Thymus (tissue), 14 donors: ENCODE measurements at places on chromosomes 6 and 20.

GRCh38 chr6:16670617-16671051 is 90.6 kb downstream of the ATXN1 start:
- no peak for DNase-seq

DNA sequence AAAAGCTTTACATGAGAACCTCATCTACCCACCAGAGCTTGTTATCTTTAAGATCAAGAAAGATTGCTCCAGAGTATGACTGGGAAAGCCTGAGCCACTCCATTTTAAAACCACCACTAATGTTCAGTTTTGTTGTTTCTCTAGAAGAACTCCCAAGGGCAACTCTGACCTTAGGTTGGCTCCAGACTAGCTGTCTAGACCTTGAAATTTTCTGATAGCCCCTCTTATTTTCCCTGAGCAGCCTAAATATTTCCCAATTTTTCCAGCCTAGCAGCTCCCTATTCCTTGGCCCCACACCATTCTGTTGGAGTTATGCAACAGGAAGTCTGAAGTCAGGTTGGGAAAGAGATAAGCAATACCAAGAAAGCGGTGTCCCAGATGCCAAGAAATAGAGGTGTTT is 84.6 kb upstream of the TCF21 start:
- no peak for DNase-seq

- DNase-seq: no peak
Measured at GRCh38 chr6:7580927-7581618, 8.9 kb upstream of the SNRNP48 start.

DNA sequence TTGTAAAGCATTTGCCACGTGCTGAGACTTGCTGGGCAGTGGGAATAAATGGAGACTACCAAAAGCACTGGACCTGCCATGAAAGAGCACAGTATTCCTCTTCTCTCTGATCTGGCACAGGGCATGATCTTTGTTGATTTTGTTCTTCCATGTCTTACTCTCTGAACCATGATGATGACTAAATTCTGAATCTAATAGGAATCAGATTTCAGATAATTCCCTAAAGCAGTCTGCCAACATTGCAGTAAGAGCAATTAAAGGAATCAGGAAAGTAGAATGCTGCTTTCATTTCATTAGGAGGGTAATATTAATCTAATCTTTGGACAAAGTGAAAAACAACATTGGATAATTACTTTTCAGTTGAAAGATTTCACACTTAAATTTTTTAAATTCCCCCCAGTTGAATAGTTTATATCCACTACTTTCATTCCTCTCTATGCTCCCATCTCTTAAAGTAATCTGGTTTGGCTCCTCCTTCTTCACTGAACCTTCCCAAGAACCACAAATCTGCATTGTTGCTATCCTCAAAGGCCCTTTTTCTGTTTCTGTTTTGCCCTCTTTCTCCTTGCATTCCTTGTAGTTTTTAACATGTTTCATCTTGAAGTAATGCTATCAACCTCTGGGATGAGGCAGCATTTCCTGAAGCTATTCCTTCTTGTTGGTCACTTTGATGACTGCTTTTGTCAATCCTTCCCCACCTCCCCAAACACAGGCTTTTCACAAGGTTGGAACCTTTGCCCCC is 243.2 kb upstream of the TENT5A start:
- no peak for DNase-seq

DNA sequence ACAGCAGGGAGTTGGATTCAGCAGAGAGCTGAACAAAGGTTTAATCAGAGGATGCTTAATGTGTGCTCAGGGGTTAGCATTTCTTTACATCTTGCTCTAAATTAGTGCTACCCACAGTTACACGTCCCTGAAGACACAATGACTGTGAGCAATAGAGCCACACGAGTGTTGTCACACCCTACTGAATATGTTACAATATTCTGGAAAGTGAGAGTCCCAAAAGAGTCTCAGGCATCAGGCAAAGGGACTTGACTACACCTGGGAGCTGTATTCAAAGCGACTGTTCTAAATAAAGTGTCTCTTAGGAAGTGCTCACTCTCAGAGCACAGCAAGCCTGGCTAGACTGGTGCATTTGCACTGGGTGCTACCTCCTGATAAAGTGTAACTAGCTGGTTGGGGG is 108.7 kb downstream of the GRM4 start:
- DNase-seq: no peak

DNA sequence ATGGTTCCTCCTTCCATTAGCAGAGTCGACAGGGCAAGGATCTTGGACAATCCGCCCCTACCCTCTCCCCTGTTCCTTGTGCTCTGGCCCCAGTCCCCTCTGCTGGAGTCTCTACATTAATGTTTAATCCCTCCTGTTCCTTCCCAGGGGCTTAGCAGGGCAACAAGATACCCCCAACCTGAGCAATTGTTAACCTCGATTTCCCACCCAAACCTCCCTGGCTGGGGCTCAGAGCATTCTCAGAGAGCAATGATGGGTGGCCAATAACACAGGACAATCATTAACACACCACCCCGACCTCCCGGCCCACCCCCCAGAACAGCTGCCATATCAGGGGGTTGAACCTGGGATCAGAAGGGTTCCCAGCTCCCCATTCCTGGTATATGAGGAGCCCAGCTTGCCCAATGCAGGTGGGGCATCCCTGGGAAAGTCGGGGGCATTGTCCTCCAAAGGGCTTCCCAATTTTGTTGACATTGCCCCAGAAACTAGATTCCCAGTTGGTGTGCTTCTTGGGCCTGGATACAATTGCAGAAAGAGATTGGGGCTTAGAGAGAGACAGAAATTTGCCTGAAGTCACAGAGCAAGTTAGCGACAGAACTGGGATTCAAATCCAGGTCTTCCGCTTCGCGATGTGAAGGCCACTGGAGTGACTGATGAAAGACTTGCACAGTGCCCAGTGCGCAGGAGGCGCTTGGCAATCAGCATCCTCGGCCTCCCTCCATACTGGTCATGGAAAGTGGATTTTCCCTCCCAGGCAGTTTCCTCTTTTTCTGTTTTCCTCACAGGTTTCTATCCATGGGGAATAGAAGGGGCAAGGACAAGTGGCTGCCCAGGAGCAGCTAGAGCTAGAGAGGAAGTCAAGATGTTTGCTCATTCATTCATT is 59.6 kb upstream of the TTPAL start:
- DNase-seq: no peak

GRCh38 chr6:36329798-36330291 is 6.8 kb downstream of the BNIP5 start:
- DNase-seq: no peak

- no peak for DNase-seq
Measured at GRCh38 chr6:162443101-162443500, 284.5 kb downstream of the PRKN start.

DNA sequence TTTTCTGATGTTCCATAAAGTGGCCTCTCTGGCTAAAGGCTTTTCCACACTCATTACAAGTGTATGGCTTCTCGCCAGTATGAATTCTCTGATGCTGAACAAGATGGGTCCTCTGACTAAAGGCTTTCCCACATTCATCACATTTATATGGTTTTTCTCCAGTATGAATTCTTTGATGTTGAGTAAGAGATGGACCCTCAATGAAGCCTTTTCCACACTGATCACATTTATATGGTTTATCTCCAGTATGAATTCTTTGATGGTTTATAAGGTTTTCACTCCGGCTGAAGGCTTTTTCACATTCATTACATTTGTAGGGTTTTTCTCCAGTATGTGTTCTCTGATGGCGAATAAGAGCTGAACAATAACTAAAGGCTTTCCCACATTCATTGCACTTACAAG is 20.4 kb downstream of the ZNF184 start:
- DNase-seq: no peak

- DNase-seq: no peak
Measured at GRCh38 chr6:135087403-135087802, 32.8 kb upstream of the HBS1L start.

GRCh38 chr20:54713727-54714126 is 238.3 kb downstream of the DOK5 start:
- DNase-seq: no peak

DNA sequence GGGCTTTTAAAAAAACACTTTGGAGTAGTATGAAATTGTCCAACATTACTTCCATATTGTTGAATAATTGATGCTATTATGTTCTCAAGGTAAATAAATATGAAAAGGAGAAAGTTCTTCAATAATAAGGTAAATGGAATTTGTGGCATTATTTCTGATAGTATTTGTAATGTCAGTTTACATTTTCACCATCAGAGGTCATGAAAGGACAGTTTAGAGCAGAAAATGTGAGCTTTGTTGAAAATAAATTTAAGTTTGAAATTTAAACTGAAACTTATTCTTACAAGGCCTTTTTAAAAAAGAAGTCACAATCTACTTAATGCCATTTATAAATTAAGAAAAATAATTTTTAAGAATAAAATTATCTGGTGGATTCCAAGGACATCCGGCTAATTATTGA is 15.8 kb upstream of the CEP162 start:
- no peak for DNase-seq

GRCh38 chr20:43583982-43584432 is 6.7 kb upstream of the IFT52 start:
- no peak for DNase-seq

DNA sequence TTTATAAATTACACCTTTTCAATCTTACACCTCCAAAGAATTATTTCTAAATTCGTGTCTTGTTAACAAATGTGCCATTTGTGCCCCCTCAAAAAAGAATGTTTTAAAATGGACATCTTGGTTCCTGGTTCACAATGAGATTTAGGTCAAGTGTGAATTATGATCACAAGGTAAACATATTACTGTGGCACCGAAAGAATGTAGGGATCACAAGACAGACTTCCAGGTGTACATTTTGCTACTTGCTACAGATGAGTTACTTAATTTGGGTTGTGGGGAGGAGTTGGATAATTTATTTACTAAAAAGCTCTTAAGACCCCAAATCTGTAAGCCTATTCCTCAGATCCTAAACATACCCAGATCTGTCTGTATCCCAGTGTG is 25.0 kb upstream of the ADTRP start:
- DNase-seq: no peak

GRCh38 chr20:62818592-62819493 is 2.0 kb downstream of the COL9A3 start:
- DNase-seq: no peak

GRCh38 chr6:134519465-134519864 is 201.6 kb upstream of the SGK1 start:
- DNase-seq: peak; percentile 69

GRCh38 chr20:14707026-14707680 is 369.7 kb upstream of the FLRT3 start:
- DNase-seq: no peak

DNA sequence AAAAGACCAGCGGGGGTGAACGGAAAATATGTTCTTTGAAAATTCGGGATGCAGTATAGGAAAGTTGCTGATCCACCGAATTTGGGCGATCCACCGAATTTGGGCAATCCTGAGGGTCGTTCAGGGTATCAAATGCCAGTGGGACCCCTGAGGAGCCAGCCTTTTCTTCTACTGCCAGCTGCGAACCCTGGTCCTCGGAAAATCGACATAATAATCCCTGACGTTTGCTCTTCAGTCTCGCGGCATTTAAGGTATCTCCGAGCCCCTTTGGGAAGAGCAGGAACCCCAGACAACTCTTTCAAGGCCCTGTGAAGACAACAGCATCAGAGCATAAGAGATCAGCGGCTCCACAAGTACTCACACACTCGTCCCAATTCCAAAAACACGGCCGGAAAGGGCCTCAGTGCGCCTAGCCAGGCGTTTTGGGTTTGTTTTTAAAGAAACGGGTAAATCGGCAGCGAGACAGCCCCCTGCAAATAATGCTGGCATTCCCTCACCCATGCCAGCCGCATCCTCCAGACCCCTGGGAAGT is 1.0 kb downstream of the SIM1 start:
- DNase-seq: no peak

DNA sequence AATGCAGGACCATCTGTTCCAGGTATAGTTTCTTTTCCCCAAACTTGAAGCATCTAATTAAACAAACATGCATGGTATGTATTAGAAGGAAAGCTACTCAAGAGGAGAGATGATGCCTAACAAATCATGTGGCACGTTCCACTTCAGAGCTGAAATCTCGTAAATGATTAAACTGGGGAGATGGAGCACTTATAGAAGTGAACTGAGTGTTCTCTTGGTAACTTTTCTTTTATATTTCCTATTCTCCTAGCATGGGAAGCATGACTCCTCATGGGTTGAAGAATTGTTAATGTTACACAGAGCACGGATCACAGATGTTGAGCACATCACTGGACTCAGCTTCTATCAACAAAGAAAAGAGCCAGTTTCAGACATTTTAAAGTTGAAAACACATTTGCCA is 61.1 kb downstream of the CCN2 start:
- no peak for DNase-seq

GRCh38 chr20:4835244-4836177 is 113.8 kb downstream of the PRND start:
- DNase-seq: no peak

GRCh38 chr6:82363428-82364086 is at the start of gene TPBG:
Gene TPBG, plus strand, starts transcription at chr6:82363817. Its CDS starts 1,145 bp downstream, at chr6:82364962.
- peak; percentile 13 for DNase-seq

GRCh38 chr20:43914311-43915210 is at the start of gene TOX2:
Gene TOX2, plus strand, starts transcription at chr20:43914852. Its CDS starts 40 bp downstream, at chr20:43914892.
- DNase-seq: no peak

GRCh38 chr6:113597231-113597583 is 259.9 kb upstream of the MARCKS start:
- no peak for DNase-seq

DNA sequence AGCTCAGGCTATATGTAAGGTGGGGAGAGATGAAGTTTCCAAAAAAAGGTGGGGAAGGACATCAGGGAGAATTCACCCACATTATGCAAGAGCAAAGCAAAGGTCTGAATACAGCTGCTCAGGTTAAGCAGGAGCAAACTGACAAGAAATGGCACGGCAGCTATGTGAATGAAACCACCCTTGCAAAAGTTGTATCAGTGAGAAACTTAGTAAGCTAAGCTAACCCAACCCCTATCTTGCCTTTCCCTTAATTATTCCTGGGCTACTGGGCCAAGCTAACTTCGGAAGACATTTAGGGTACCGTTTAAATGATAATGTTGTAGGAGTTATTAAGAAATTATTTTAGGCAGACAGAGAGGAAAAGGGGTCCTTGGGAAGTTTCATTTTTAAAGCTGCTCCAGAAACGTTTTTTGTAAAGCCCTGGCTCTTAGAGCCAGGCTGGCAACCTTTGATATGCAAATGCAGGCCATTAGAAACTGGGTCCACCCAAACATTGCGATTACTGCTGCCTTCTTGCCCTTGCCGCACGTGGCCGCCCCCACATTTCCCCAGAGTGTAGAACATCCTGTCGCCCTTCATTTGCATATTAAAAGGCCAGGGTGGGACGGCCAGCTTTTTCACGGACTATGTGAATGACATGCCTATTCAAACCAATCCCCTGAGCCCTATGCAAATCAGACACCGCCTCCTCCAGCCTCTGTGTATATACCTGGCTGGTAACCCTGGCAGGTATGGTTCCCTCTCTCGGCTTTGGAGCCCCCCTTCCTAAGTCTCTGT is 60.5 kb upstream of the SAMD5 start:
- no peak for DNase-seq

GRCh38 chr6:67683960-67684359 is 951.1 kb upstream of the ADGRB3 start:
- no peak for DNase-seq
